ENCODE measurements at places on chromosomes 1 and 21.

DNA sequence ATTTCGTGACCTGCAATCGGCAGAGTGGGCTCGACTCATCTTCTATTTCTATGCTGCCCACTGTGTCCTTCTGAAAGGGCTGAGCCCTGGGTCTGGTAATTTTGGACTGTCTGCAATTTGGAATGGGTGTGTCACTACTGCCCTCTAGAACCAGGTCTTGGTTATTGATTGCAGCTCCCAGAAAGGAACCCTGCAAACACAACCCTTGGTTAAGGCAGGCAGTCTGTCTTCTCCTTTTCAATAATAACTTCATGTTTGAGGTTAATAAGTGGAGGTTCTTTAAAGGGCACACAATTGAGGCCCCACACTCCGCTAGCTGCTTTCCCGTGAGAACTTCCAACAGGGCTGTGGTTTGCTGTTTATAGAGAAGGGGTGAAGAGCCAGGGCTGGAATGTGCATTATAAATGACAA lies 79.9 kb upstream of the LYST start:
- DNase-seq = no peak

GRCh38 chr1:179445593-179445992 lies 79.8 kb downstream of the AXDND1 start:
- no peak for DNase-seq

GRCh38 chr1:81466961-81467360 lies 333.8 kb upstream of the ADGRL2 start:
- DNase-seq = no peak

DNA sequence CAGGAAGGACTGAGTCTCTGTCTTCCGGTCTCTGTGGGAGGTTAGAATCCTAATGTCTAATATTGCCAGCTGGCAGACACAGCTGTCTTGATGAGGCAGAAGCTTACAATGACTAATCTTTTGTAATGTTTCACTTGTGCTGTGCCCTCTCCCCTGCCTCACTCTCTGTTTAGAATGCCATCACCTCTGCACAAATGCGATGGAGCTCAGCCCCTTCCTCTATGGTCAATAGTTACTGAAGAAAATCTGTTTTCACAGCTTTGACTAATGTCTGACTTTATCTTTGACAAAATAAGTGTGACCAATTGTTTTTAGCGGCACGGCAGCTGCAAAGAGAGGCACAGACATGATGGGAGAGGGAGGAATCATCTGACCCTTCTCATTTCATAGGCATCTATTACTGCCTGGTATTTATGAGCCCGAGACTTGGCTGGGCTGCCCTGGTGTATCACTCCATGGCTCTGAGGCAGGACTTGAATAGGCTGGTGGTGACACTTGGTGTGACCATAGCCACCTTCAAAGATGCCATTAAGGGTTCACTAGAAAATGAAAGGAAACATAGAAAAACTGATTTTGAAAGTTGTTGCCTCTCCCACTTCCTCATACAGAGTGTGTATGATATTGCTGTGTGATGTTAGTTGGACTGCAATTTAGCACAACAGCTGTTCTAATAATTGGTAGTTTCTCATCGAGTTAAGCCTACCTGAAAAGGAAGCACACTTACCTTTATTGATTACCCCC lies 163.2 kb upstream of the NBPF11 start:
- no peak for DNase-seq

DNA sequence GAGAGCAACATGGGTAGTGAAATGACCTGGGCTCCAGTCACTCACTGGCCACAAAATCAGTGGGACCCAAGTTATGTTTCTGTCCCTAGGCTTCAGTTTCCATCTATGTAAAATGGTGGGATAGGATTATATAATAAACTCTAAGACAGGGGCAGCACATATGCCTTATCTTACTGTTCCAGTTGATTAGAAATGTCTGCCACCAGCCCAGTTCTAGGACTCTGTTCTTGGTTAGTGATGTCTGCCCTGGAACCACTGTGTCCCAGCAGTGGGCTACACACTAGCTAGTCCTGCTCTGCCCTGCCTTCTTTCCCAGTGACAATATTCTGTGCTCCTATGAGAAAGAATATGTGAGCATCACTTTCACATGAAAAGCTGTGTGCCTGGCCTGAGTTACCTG lies 138.3 kb downstream of the PCNX2 start:
- no peak for DNase-seq

DNA sequence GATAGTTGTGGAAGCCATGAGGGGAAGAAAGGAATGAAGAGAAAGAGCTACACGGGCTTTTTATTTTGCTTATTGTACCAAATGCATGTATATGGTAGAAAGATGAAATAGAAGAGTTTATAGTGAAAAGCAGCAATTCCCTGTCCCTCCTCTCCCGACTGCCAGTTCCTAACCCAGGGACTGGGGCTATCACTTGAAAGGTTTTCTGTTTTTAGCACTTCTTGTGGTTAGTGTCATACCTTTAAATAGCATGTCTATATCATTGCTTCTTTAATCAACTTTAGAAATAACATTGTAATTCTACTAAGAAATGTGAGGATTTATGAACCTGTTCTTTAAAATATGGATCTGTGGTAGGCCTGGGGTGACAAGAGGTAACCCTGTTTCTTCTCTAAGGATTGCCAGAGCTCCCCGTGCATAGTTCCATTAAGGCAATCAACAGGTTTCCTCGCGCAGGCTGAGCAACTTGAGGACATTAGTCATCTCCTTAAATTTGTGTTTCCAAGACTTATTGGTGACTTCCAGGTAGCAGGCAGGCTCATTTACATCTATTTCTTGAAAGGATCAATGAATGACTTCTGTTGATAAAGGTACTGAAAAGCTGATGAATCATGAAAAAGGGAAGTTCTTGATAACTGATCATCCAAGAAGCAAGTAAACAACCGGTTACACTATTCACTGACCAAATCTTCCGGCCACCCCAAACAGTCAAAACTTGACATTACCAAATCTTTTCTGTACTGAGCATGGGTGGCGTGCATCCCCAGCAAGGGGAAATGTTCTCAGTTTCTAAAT lies 37.8 kb upstream of the S1PR1 start:
- DNase-seq = no peak

DNA sequence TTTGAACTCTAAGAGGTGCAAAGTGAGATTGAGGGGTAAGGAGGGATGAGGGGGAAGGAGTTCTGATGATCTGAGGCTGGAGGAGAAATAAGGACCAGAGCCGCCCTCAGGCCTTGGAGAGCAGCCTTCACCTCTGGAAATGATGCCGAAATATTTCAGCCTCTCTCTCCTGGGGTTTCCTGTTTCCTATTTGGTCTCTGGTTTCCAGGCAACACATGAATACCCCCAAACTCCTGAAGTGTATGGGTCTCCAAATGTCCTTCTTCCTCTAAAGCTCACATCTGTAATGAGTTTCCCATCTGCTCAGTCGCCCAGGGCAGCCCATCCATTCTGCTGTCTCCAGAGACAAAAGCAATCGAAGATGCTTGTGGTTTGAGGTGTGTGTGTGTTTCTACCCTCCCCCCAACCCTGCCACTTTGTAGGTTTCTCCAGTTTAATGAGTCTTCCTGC lies 52.0 kb upstream of the FAM20B start:
- DNase-seq = no peak

GRCh38 chr1:182984621-182985020 lies 31.7 kb upstream of the SHCBP1L start:
- no peak for DNase-seq

- DNase-seq = no peak
Observed at GRCh38 chr1:221100611-221101010, 221.4 kb downstream of the HLX start.

- no peak for DNase-seq
Observed at GRCh38 chr1:55443175-55443915, 228.2 kb upstream of the USP24 start.

DNA sequence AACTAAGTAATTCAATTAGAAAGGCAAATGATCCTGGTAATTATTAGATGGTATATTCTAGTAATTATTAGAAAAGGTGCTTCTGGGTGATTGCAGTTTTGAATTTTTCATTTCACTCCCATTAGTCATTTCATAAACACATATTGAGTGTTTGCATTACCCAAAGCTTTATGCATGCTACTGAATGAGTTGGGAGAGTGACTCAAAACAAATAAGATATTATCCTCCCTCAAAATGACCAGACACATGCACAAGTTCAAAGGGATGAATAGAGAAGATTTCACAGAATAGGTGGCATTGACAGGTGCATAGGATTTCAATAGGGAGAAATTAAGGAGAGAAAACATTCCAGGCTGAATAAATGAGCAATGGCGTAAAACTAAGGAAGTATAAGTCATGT lies 84.7 kb downstream of the PHTF1 start:
- DNase-seq = no peak

GRCh38 chr1:65975708-65976107 lies 183.0 kb downstream of the PDE4B start:
- no peak for DNase-seq

GRCh38 chr21:46455575-46456385 lies 2.9 kb upstream of the DIP2A start:
- DNase-seq = no peak

- DNase-seq = no peak
Observed at GRCh38 chr21:33901412-33902288, 14.0 kb downstream of the ATP5PO start.

DNA sequence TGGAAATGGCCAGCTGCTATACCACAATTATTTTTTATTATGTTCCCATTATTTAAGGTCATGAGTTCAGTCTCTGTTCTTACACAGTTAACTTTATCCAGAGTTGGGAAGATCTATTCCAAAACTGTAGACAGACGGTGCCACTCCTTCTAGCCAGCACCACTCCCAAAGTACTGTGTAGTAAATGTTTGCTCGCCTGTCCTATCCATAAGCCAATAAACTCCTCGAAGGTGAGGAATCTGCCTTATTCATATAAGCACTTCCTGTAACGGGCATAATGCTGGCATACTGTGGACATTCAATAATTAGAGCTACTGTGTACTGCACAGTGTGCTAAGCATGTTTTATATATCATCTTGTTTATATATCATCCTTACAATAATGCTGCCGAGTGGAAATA lies 26.1 kb upstream of the STMN1 start:
- no peak for DNase-seq

- no peak for DNase-seq
Observed at GRCh38 chr1:61190618-61191432, 108.5 kb downstream of the NFIA start.

GRCh38 chr1:180179162-180179957 lies 24.7 kb downstream of the QSOX1 start:
- no peak for DNase-seq

Data from activated CD8-positive, alpha-beta memory T cell treated with anti-CD3 and anti-CD28 coated beads, Interleukin-2, amount 50 U/mL, for 4 hours (primary cell).